Mesenteric fat pad (tissue), 1 donor: ENCODE measurements at places on chromosomes 16 and 17. TPM values are rescaled to one million over a fixed set of nuclear protein-coding genes. Genes with fewer than 3 reads are reported as not detected.

TMC7 gene
- total RNA-seq: 3.2 TPM

WIPF2 gene
- 29.5 TPM for total RNA-seq

DNA sequence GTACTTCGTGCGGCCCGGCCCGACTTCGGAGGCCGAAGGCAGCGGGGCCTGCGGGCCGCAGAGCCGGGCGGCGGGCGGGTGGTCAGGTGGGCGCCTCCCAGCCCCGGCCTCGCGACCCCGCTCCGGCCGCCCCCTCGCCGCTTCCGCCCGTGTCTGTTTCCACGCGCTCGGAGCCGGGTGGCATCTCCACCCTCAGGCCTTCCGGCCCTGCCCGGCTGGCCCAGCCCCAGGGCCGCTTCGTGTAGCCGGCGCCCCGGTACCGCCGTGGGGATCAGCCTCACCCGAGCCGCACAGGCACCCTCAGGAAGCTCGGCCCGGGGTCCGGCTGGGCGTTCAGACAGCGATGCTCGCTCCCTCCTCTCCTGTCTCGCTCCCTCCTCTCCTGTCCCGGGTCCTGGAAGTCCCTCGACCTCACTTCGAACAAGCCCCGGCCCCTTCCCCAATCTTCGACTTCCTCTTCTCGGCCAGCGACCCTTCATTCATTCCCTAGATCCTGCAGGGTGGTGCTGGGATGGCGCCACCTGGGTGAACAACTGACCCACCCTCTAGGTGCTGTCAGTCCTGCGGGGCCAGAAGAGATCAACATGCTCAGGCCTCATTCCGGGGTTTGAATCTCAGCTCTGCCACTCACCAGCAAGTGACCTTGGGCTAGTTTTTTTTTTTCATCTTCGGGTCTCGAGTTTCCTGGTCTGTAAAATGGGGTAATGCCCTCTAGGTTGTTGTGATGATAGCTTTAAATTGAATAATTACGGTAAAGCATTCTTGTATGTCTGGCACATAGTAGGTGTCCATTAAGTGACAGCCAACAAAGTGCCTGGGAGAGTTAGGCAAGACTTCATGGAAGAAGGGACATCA, 610 bp downstream of the VPS4A start:
- DNase-seq: peak; percentile 90

GRCh38 chr17:8954339-8954738, 11.2 kb downstream of the PIK3R5 start:
- DNase-seq: no peak

- DNase-seq: no peak
Observed at GRCh38 chr16:88967830-88968588, 9.0 kb downstream of the CBFA2T3 start.
